Astrocyte of the hippocampus (primary cell): ENCODE measurements at places on chromosomes 5 and 9.

DNA sequence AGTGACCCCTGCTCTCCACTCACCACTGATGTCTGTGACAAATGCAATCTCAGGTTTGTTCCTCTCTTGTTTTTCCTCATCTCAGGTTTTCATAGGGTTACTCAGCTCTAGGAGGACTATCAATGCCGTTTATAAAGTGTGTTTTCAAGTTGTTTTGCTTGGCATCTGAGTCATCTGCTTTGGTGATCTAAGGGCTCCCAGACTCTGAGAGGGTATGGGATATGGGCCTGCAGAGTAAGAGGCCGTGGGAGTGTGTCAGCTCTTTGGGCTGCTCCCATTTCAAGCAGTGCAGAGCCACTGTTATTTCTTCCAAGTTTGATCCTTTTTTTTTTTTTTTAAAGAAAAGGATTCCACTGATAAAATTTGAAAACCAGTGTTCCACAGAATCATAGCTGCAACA, 46.3 kb downstream of the NNT start:
- peak; percentile 64 for DNase-seq

DNA sequence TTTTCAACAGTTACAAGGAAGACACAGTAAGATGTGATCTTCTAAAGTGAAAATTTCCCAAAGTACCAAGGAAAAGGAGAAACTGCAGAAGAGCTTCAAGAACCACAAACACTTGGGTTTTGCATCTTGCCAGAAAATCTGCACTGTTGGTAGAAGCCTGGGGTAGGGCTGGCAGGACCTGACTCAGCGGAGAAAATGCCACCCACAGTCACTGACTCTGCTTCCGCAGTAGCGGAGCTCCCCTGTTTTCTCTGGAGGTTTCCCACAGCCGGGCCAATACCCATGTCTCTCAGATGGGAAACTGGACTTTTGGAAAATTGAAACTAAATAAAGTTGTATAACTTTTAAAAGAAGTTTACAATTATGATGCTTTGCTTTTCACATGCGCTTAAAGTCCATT, 104.2 kb downstream of the MEF2C start:
- DNase-seq, result peak; percentile 50

- DNase-seq, result no peak
Observed at GRCh38 chr5:168151041-168151440, 140.4 kb upstream of the WWC1 start.

DNA sequence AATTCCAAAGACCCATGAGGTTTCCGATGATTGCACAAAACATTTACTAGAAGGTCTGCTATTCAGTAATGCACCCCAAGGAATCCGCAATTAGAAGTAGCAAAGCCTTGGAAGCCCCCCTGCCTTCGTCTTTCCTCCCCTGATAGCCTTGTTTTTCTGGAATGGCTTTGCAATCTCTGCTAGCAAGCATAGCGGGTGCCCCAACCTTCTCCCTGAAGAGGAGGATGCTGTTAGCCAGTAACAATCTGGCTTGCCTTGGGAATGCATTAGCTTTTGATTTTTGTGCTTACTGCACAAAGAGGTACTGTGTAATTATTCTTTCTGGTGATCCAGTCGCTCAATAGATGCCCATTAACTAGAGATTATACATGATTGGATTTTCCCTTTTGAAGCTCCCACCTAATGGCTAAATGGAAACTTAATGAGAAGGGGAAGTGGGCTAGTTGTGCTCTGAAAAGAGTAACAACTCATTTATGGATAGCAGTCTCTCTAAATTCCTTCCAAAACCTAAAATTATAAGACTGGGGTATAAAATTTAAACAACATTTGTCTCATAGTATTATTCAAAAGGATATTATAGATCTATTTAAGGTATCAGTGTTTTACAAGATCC, 91.6 kb downstream of the FBXW11 start:
- DNase-seq, result peak; percentile 24

GRCh38 chr9:126534431-126535186, 79.1 kb upstream of the LMX1B start:
- DNase-seq, result no peak

DNA sequence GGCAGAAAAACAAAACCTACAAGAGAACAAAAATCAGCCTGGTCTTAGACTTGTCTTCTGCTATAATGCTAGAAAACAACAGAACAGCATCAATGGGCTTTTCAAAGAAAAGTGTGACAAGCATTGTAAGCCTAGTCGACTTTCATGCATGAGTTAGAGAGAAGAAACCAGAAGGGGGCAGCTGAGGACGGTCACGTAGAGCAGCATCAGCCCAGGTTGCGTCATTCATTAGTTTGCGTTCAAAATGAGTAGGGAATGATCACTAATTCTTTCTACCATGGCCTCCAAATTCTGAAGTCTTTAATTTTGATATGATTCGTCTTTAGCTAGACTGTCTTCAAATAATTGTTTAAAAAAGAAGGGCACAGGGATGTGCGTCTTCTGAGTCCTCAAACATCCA, 4.7 kb upstream of the ISCA1 start:
- peak; percentile 73 for DNase-seq

DNA sequence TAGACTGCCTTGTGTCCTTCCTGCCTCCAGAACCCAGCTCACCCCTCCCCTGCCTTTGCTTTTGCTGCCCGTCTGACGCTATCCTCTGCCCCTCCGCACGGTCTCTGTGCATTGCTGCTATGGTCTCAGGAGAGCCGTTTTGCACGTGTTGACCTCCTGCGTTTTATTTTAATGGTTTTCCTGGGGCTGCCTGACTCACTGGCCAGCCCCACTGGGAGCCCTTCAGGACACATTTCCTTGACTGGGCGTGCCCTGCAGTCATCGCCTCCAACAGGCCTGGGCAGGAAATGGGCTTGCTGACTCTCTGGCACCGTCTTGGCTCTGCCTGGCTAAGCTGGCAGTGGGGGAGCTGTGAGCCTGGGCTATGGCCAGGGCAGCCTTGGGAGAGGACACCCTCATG, 17.9 kb upstream of the ASS1 start:
- no peak for DNase-seq

DNA sequence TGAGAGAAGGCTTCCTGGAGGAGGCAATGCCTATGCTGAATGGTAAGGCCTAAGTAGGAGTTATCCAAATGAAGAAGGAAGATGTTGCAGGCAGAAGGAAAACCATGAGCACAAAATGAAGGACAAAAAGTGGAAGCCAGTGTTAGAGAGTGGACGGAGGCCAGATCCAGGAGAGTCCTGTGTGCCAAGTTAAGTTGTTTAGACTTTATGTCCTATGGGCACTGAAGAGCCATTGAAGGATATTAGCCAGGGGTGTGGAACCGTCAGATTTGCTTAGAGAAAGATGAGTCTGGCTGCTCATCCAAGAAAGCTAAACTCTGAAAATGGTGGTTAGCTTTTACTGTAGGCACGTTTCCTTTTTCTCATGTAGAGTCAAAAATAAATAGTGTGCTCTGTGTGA, 254.7 kb downstream of the ADAMTSL1 start:
- no peak for DNase-seq

DNA sequence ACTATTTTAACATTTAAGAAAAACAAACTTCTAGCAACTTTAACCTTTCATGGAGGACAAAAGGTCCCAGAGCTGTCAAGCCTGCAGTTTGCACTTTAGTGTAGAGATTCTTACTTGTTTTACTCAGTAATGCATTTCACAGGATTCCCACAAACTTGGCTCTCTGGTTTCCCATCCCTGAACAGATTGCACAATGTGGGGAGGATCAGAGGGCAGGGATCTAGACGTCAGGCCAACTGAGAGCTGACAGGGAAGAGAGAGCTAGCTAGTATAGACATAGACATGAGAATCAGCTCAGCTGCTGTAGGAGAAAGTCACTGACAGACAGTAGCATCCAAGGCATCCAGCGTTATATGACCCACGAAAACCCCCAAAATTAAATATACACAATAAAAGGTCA, 20.9 kb upstream of the BNIP1 start:
- peak; percentile 6 for DNase-seq

DNA sequence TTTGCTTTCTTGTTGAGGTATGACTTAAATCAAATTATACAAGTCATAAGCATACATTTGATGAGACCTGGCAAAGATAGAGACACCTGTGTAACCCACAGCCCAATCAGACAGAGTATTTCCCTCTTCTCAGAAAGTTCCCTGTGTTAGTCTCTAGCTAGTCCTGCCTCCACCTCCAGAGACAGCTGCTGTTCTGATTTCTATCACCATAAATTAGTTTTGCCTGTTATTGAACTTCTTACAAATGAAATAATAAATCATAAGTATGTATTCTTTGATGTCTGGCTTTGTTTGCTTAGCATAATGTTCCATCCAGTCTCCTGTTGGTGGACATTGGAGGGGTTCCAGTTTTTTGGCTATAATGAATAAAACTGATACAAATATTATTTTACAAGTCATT, 194.5 kb downstream of the ICE1 start:
- DNase-seq, result no peak

DNA sequence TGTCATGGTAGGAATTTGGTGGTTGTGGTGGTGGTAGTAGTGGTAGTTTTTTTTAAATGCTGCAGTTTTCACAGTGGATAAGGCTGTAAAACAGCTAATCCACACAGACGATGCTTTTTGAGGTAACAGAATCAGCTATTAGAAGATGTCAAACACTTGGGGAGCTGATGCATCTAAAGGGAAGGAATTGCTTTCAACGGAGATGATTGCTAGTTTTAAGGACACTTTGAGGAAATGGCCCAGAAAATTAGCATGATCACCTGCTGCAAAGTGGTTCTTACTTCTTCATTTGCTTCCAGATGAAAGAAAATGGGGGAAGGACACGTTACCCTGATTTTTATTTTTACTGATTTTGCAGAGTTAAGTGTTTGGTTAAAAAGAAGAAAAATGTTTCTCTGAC, 178.2 kb upstream of the ATP10B start:
- no peak for DNase-seq

- DNase-seq, result no peak
Observed at GRCh38 chr9:2833096-2833495, 10.8 kb downstream of the PUM3 start.

DNA sequence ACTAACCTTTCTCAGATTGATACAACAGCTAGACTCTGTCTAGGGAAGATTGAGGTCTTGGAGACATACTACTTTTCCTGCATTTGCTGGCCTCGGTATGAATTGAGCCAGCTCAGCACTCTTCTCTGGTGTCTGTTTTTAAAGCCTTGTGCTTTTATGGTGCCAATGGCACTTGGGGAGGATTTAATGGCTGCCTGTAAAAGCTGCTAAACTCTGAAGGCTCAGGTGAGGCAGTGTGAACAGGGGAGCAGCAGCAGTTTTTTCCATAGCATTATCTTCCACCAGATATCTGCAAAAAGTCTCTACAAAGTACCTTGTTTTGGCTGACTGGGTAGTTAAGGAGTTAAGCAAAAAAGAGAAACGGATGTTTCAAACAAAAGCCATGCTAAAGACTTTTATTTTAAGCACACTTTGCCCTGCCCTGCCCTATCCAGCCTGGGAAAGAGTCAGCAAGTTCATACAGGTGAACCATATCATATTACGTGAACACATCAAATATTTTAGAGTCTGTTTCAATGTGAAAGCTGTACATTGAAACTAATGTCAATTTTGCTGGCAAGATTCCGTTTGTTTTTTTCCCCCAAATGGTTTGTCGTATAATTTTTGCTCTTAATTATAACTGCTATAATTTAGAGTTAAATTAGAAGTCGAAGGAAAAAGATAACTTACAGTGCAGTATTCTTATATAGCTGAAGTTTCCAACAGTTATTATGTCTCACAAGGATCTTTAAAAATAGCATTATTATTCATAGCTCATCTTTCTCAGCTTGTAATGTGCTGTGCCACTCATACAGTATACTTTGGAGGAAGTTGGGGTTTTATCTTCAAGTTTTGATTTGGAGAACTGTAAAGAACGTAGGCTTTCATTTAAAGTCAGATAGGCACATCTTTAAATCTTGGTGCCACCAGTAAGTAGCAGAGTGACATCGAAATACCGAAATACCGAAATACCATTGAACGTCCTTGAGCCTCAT, 424.1 kb upstream of the CD180 start:
- no peak for DNase-seq

DNA sequence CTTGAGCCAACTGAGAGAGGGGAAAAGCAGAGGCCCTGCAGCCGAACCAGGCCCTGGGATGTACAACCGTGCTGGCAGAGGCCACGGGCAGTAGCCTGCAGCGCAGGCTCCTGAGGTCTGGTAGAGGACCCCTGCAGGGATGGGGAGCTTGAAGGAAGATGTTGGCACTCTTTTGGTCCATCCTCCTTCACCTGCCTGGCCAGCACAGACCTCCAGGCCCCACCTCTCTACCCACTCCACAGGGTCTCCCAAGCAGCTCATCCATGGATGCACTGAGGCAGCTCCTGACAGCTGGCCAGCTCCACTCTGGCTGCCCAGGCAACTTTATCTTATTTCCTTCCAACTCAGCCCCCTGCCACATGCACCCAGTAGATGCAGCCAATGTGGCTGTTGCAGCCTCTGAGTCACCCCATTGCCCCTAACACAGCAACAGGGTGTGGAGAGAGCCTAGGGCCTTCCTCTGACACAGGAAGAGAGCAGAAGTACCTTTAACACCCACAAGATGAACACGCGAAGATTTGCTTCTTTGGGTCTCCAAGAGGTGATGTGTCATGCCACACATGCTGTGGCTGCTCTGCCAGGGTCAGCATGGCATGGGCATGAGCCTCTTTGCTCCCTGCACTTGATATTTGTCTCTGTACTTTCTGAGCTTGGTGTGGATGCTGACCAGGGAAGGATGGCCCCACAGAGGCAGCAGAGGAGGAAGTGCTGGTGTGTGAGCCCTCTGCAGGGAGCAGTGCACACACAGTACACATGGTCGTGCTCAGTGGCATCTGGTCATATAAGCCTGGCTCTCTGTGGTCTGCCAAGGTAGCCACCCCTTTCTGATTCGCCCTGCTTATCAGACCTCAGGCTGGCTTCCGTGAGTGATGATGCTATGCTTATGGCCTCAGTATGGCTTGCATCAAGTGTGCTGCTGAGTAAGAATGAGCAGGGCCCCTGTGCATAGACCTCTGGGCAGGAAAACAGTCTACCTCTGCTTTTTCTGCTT, 117.2 kb downstream of the NRG2 start:
- no peak for DNase-seq

GRCh38 chr5:72494623-72495124, 12.5 kb downstream of the ZNF366 start:
- DNase-seq, result no peak

GRCh38 chr5:168291342-168291963, at the start of gene WWC1:
Gene WWC1, plus strand, starts transcription at chr5:168291645. Its CDS starts 508 bp downstream, at chr5:168292153.
- DNase-seq, result peak; percentile 83

- no peak for DNase-seq
Observed at GRCh38 chr9:96509848-96510247, 59.9 kb downstream of the HABP4 start.

DNA sequence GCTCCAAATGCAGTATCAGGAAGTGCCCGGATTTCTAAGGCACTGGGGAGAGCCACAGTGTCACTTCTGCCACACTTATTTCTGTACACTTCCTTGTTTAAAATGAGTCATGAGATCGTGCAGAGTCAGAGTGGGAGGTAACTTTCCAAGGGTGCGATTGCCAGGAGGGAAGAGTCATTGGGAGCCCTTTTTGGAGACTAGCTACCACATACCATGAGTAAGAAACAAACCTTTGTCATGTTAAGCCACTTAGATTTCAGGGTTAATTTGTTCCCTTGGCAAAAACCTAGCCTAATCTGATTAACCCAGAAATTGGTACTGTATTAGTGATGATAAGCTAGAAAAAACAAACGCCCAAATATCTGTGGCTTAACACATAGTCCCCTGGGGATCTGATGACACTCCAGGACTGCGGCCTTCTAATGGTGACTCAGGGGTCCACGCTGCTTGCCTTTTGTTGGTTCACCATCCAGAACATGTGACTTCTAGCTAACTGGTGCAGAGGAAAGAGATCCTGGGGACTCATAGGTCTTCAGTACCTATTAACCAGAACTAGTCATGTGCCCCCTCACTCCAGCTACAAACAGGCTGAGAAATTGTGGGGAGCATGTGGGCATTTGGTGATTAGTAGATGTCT, 48.6 kb upstream of the TLE1 start:
- DNase-seq, result peak; percentile 87

GRCh38 chr5:91281401-91281800, 101.7 kb downstream of the ARRDC3 start:
- peak; percentile 87 for DNase-seq
